ENCODE measurements at places on chromosomes 5 and 9.

DNA sequence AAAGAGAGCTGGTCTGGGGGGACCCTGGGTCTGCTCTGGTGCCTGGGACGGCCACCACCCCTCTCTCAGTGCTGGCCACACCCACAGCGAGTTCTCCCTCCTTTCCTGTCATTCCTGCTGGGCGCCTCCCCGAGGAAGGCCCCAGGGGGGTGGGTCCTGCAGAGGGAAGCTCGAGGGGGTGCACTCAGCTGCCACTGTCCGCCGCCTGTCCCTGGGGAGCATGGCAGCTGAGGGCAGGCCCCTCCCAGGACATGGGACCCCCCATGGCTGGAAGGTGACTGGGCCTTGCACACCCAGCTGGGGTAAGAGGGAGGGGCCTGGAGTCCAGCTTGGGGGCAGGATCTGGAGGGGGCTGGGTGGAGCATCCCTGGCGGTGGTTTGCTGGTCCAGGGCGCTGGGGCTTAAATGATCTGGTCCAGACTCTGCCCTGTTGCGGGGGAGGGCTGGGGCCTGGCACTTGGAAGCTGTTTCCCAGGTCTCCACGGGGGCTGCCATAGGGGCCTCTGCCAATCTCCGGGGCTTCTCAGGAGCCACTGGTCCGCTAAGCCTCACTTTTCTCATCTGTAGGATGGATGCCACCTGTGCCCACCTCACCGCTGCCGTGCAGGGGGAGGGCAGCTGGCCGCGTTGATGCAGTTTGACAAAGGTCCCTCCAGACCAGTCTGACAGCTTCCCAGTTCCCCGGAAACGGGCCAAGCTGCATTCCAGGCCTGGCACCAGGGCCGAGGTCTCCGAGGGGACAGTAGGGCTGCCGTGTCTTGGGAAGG lies 6.0 kb upstream of the SLC2A6 start:
- DNase-seq: no peak

- no peak for DNase-seq
Measured at GRCh38 chr9:12764150-12764549, 10.7 kb upstream of the LURAP1L start.

GRCh38 chr9:21362287-21362686 lies 5.6 kb downstream of the IFNA13 start:
- DNase-seq: no peak

DNA sequence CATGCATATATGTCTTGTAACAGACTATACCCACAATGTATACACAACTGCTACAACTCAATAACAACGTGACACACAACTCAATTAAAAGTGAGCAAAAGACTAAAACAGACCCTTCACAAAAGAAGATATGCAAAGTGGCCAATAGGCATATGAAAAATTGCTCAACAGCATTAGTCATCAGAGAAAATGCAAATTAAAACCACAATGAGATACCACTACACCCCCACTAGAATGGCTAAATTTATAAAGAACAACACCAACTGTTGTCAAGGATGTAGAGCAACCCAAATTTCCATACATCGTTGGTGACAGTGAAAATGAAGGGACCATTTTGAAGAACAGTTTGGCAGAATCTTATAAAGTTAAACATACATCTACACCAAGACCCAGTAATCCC lies 38.9 kb downstream of the GABRB2 start:
- no peak for DNase-seq

DNA sequence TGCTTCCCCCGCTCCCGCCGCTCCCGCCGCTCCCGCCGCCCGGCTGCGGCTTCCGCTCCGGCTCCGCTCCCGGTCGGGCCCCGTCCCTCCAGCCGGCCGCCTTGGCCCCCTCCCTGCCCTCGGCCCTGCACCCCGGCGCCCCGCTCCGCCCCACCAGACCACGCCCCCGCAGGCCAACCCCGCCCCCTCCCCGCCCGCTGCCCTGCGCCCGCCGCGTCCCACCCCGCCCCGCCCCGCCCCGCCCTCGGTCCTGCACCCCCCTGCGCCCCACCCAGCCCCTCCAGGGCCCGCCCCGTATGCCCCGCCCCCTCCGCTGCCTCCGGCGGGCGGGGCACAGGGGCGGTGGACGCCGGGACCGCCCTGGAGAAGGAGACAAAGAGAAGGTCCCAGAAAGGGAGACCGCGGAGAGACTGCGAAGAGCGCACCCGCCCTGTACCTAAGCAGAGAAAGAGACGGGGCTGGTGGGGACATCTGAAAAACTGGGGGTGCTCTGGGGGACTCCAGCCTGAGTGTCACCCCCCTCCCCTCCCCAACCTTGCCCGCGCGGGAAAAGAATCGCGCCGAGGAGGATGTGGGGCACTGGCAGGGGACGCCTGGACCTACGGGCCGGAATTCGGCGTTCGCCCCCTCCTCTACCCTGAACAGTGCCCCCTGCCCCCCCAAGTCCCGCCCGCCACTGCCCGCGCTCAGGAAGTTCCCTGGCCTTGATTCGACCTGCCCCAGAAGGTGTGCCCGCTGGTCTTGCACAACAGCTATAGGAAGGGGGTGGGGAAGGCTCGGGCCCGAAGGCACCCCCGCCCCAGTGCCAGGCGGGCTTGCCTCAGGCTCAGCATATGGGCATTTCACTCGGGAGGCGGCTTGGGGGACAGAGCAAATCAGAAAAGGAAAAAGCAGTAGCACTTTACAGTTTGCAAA lies 42.8 kb upstream of the STXBP1 start:
- DNase-seq: peak; percentile 69

- no peak for DNase-seq
Measured at GRCh38 chr9:84677080-84677479, 7.6 kb downstream of the NTRK2 start.

- DNase-seq: no peak
Measured at GRCh38 chr5:16391858-16392649, 73.5 kb downstream of the ZNF622 start.

DNA sequence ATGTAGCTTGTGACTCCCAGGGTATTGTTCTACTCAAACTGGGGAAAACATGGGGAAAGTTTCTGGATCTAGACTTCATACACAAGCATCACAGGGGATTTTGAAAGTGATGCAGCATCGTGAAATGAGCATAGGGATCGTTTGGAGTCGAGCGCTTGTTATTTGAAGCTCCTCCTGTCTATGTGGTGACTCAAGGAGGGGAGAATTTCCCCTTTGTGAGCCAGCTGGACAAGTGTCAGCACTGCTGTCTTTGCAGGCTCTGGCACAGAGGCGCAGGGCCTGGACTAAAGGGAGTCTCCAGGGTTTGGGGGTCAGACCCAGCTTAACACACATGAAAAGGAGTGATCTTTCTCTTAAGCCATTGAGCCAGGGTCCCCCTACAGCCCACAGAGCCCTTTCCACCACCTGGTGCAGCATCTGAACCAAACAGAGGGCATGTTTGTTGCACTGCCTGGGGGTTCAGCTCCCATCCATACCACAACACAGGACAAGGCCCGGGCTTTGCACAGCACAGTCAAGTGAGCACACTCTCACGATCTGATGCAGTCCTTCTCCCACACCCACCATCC lies 51.0 kb downstream of the IRF1 start:
- no peak for DNase-seq

GRCh38 chr5:110752953-110753352 lies 14.1 kb downstream of the SLC25A46 start:
- no peak for DNase-seq

DNA sequence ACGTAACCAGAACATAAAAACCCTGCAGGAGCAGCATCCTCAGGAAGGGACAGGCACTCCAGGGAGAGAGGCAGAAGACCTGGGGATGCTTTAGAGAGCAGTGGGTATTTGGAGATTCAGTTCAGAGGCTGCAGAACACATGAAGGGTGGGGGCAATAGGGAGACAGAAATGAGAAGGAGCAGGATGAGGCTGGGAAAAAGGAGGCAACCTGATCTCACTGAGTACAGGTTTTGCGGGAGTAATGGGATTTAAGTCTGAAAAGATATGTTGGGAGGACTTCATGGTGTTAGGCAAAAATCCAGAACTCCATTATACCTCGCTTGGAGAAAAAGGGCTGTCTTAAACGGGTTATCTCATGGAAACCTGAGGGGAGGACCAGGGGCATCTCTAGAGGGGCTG lies 41.3 kb upstream of the GARNL3 start:
- no peak for DNase-seq

- DNase-seq: peak; percentile 4
Measured at GRCh38 chr9:4117835-4118610, 181.8 kb downstream of the GLIS3 start.

- no peak for DNase-seq
Measured at GRCh38 chr9:126504086-126504976, 109.4 kb upstream of the LMX1B start.

GRCh38 chr5:135030956-135031812 lies 2.8 kb downstream of the PITX1 start:
- DNase-seq: no peak

DNA sequence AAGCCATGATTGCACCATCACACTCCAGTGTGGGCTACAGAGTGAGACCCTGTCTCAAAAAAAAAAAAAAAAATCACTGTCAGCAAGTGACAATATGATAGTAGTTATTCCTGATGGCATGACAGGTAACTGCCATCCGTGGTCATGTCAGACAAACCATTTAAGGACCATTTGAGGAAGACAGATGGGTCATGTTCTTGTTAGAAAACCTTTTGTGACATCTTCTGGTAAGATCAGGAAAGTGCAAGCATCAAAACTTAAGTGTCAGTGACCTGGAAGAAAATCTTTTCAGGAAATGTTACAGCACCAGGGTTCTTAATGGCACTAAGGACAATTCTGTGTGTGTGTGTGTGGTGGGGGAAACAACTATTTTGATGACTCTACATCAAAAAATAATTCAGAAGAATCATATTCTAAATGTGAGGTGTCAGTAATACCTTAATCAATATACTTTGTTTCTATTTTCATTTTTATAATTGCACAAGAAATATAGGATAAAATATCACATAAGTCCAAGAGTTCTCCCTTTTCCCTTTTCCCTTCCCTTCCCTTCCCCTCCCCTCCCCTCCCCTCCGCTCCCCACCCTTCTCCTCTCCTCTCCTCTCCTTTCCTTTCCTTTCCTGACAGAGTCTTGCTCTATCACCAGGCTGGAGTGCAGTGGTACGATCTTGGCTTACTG lies 17.8 kb downstream of the SLC38A9 start:
- no peak for DNase-seq

DNA sequence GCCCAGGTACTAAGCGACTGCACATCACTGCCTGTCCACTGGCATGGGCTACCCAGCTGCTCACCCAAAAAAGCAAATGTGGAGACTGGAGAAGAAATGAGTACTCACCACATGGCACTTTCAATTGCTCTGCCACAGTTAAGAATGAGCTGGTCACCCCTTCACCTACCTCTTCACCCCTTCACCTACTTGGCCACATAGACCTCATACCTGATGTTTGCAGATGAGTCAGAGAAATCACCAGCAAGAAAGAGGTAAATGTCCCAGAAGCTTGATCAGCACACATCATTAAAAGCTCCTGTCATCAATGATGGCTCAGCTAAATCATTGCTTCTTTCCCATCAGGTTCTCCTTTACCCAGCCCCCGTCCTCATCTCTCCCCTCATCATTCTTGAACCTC lies 7.6 kb upstream of the PRUNE2 start:
- no peak for DNase-seq

- DNase-seq: no peak
Measured at GRCh38 chr9:89611425-89611824, 6.6 kb downstream of the GADD45G start.

DNA sequence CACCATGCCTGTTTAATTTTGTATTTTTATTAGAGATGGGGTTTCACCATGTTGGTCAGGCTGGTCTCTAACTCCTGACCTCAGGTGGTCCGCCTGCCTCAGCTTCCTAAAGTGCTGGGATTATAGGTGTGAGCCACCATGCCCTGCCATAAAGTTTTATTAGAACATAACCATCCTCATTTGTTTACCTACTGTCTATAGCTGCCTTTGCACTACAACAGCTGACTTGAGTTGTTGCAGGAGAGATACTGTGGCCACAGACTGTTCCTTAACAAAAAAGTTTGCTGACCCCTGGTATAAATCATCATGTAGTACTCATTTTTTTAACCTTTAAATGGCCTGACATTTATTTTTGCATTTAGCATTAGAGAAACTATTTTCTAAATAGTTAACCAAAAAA lies 31.7 kb downstream of the SNX30 start:
- no peak for DNase-seq

GRCh38 chr5:179858241-179858585 lies 404 bp downstream of the MRNIP start:
- DNase-seq: peak; percentile 13

- DNase-seq: no peak
Measured at GRCh38 chr5:171914726-171915338, 91.6 kb downstream of the FBXW11 start.

DNA sequence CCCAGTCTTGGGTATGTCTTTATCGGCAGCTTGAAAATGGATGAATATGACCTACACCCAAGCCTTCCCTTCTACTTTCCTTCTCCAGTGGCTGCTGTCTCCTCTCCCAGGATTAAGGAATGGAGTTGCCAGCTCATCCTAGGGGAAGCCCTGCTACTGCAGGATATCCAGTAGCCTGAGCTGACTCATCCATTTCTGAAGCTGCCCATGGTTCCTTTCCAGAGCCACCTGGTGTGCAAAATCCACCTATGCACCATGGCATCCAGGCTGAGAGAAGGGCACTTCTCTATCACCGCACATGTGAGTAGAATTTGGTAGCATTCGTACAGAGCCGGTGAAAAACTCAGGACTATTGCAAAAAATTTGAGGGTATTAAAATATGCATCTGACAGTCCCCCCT lies 290.8 kb downstream of the YTHDC2 start:
- no peak for DNase-seq

- DNase-seq: no peak
Measured at GRCh38 chr9:2602704-2603116, 18.9 kb upstream of the VLDLR start.

GRCh38 chr5:31767335-31768031 lies 128.6 kb downstream of the PDZD2 start:
- DNase-seq: no peak

- no peak for DNase-seq
Measured at GRCh38 chr5:138632900-138633489, 57.8 kb upstream of the HSPA9 start.

GRCh38 chr9:89464300-89464901 lies 33.5 kb downstream of the SEMA4D start:
- no peak for DNase-seq

- no peak for DNase-seq
Measured at GRCh38 chr5:41748631-41749030, 121.6 kb downstream of the OXCT1 start.

GRCh38 chr5:112366987-112367386 lies 52.1 kb downstream of the EPB41L4A start:
- no peak for DNase-seq

DNA sequence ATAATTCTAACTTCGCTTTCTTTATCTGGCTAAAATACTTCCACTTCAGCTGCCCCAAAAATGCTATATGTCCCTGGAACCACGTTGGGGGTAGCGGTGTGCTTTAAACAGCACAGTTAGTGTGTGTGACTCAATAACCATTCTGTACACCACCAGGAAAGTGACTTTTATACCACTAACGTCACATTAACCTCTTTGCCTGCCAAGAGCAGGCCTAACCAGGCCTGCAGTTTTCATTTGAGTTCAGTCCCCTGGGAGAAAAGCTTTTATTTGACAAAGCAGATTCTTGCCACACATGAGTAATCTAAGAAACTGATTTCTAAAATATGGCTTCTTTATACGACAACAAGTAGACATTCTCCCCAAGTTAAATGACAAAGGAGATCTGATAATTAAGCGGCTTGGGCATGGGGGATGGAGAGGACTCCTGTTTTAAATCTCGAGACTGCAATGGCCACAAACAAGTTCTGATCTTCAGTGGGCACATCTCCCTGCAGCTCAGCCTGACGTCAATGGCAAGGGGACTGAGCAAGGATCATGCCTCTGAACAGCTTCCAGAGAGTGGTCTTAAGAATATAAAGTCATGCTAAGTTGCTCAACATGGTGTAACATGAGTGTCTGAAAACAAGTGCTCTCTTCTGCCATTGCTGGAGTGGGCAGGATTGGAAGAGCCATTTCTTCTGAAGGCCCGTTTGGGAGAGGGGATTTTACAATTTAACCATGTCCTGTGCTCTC lies 91.8 kb downstream of the GLIS3 start:
- no peak for DNase-seq
